ENCODE measurements at places on chromosomes 7 and 10. TPM values are rescaled to one million over a fixed set of nuclear protein-coding genes. Genes with fewer than 3 reads are reported as not detected.

The GHRHR gene
- 0.77 TPM for total RNA-seq

The CHAT gene
- not detected for total RNA-seq

The ADGRA1 gene
- 0.23 TPM for total RNA-seq

The FAM24A gene
- total RNA-seq, result not detected

The UNCX gene
- total RNA-seq, result not detected

The SLC39A12 gene
- not detected for total RNA-seq

The PFKFB3 gene
- 92.6 TPM for total RNA-seq

The OPN1SW gene
- total RNA-seq, result not detected

The WASHC2A gene
- 35.9 TPM for total RNA-seq

The CFAP58 gene
- total RNA-seq, result 5.4 TPM

The ENO4 gene
- total RNA-seq, result 3.1 TPM

The NME8 gene
- total RNA-seq, result 0.77 TPM

The AUTS2 gene
- total RNA-seq, result 65.8 TPM

The KCND2 gene
- 0.15 TPM for total RNA-seq

The HECW1 gene
- total RNA-seq, result 0.11 TPM

The ADCYAP1R1 gene
- total RNA-seq, result 0.25 TPM

The SLC18A3 gene
- not detected for total RNA-seq

The CLCN1 gene
- total RNA-seq, result 0.18 TPM

The SPDYE6 gene
- not detected for total RNA-seq

The GNGT1 gene
- total RNA-seq, result not detected

The FBXW4 gene
- total RNA-seq, result 65.6 TPM

The SLC29A4 gene
- 5.7 TPM for total RNA-seq

The DNAJC12 gene
- 1.5 TPM for total RNA-seq

The HOXA2 gene
- total RNA-seq, result 1.7 TPM

The FRMD4A gene
- 64.5 TPM for total RNA-seq

The COL28A1 gene
- 4.2 TPM for total RNA-seq

The ADAM8 gene
- 21.7 TPM for total RNA-seq

The POLR2J2 gene
- total RNA-seq, result 6.9 TPM

The CROT gene
- total RNA-seq, result 18.7 TPM

The UFSP1 gene
- total RNA-seq, result 1.5 TPM

The CDCA7L gene
- total RNA-seq, result 25.7 TPM

The ZNF438 gene
- total RNA-seq, result 11.7 TPM

The VIPR2 gene
- total RNA-seq, result 0.88 TPM

The AGAP6 gene
- total RNA-seq, result 14.9 TPM

The LGI1 gene
- 0.68 TPM for total RNA-seq

The PRR15 gene
- total RNA-seq, result 11.4 TPM

The MLXIPL gene
- total RNA-seq, result 16.1 TPM

The INHBA gene
- total RNA-seq, result 2.8 TPM

The RBM33 gene
- total RNA-seq, result 99.6 TPM

The C7orf33 gene
- not detected for total RNA-seq

The CYP3A5 gene
- 11.0 TPM for total RNA-seq

The CUZD1 gene
- 0.94 TPM for total RNA-seq

The NUTM2A gene
- 1.8 TPM for total RNA-seq

The SPAM1 gene
- not detected for total RNA-seq

The EXOSC1 gene
- total RNA-seq, result 30.2 TPM

The VSTM4 gene
- 49.4 TPM for total RNA-seq

The C10orf67 gene
- total RNA-seq, result 0.68 TPM

The FBXO24 gene
- 1.3 TPM for total RNA-seq

The CACNA2D1 gene
- 33.4 TPM for total RNA-seq

The CASD1 gene
- total RNA-seq, result 31.5 TPM

The FAM25C gene
- total RNA-seq, result not detected

The FXYD4 gene
- total RNA-seq, result not detected

The MPP7 gene
- 37.2 TPM for total RNA-seq
